ENCODE measurements at places on chromosomes 4 and X.

DNA sequence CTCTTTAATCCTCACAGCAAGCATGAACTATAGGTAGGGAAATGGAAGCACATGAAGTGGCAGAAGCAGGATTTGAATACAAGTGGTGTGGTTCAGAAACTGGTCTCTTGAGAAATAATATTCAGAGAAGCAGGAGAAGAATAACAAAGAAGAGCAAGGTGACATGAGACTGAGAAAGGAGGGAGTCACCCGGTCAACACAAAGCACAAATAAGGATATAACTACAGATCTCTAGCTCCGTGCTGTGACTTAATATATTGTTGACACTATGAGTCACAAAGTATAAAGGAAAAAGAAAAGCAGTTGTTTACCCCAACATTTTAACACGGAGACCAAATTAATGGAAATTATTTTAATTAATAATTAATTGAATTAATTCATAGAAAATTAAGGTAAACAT, 204.5 kb downstream of the CPE start:
- no peak for DNase-seq

GRCh38 chrX:72296991-72297390, 8.7 kb downstream of the CITED1 start:
- DNase-seq, result no peak

- DNase-seq, result no peak
These were observed 35.1 kb downstream of the PRKX start for GRCh38 chrX:3678328-3678727.

DNA sequence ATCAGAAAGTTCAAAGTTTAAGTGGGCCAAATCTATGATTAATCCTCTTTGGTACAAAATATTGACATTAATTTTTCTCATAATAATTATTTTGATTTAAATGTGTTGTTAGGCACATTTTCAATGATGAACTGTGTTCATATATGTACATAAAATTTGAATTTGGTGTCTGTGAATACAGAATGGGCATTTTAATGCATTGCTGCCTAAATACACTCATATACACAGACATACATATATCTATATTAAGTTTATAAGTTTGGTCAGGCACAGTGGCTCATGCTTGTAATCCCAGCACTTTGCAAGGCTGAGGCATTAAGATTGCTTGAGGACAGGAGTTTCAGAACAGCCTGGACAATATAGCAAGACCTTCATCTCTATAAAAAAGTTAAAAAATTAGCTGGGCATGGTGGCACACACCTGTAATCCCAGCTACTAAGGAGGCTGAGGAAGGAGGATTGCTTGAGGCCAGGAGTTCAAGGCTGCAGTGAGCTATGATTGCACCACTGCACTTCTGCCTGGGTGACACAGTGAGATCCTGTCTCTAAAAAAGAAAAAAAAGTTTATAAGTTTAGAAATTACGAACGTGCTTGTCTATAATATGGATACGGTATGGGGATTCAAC, 12.3 kb upstream of the BMP2K start:
- DNase-seq, result no peak

- DNase-seq, result no peak
These were observed 18.5 kb upstream of the RBM47 start for GRCh38 chr4:40648131-40648530.

DNA sequence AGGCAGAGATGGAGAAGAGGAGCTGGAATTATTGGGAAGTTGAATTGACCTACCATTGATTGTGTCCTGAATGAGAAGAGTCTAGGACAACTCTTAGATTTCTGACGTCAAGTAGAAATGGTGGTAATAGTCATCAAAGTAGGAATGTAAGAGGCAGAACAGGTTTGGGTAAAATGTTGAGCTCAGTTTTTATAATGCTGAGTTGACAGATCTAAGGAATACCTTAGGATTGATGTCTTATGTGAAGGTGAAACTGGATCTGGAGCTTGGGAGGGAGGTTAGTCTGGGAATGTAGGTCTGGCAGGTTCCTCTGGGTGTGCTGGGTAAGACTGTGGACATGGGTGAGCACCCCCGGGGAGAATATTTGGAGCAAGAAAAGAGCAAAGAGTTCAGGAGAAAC, 31.9 kb downstream of the JADE1 start:
- DNase-seq, result no peak

- DNase-seq, result no peak
These were observed 2.4 kb upstream of the PTCHD1 start for GRCh38 chrX:23332101-23332887.

DNA sequence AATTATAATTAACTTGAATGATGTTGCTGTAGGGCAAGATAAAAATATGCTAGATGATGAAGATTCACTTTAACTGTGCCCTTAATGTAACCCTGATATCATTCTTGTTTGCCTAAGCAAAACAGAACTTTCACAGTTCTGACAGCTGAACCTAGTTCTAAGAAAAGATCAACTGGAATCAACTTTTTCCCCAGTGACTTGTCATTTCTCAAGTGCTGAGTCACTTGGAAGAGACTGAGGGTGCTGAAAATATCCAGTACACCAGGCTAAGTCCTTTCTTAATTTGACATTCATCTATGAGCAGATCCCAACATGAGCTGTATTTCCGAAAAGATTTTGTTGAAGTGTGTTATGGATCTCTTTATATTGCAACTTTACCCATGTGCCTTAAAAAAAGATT, 140.4 kb downstream of the MID1IP1 start:
- DNase-seq, result no peak
